Esophagus (tissue), 2 donors: ENCODE measurements at places on chromosomes 12 and 14. TPM values are rescaled to one million over a fixed set of nuclear protein-coding genes. Genes with fewer than 3 reads are reported as not detected.

The HELB gene
- 0.31 TPM for polyA plus RNA-seq

The PLEKHA5 gene
- 27.8 TPM for polyA plus RNA-seq

The SAMD15 gene
- polyA plus RNA-seq: 0.41 TPM

The ZFYVE26 gene
- 3.7 TPM for polyA plus RNA-seq

The TOMM20L gene
- polyA plus RNA-seq: not detected

The COQ6 gene
- polyA plus RNA-seq: 11.2 TPM

The KRT71 gene
- not detected for polyA plus RNA-seq

The RIMBP2 gene
- 0.20 TPM for polyA plus RNA-seq
